ENCODE measurements at places on chromosomes 2 and 18. TPM values are rescaled to one million over a fixed set of nuclear protein-coding genes. Genes with fewer than 3 reads are reported as not detected.

GTF2A1L gene
- 0.19 TPM for total RNA-seq

DSG1 gene
- total RNA-seq, result not detected

IMP4 gene
- 114 TPM for total RNA-seq

DSC3 gene
- not detected for total RNA-seq

RAD51AP2 gene
- total RNA-seq, result under 0.01 TPM

STAT4 gene
- 0.13 TPM for total RNA-seq

ATAD2B gene
- total RNA-seq, result 5.8 TPM

MYOM1 gene
- total RNA-seq, result 0.06 TPM

PROM2 gene
- total RNA-seq, result 0.06 TPM

MEP1B gene
- not detected for total RNA-seq

IGFBP5 gene
- total RNA-seq, result 0.46 TPM

NXPH2 gene
- not detected for total RNA-seq

NPPC gene
- not detected for total RNA-seq

DAPL1 gene
- not detected for total RNA-seq

CDK15 gene
- 45.2 TPM for total RNA-seq

SP3 gene
- total RNA-seq, result 75.7 TPM

AQP12B gene
- total RNA-seq, result not detected

MAPK4 gene
- total RNA-seq, result not detected

AGXT gene
- total RNA-seq, result not detected

EIF2AK2 gene
- 32.8 TPM for total RNA-seq

TMEM185B gene
- 39.8 TPM for total RNA-seq

CDC42EP3 gene
- total RNA-seq, result 230 TPM

CPO gene
- not detected for total RNA-seq

DES gene
- 863 TPM for total RNA-seq

RAX gene
- total RNA-seq, result not detected

RAPGEF4 gene
- total RNA-seq, result 0.23 TPM

ERFE gene
- total RNA-seq, result 24.2 TPM

SLC8A1 gene
- total RNA-seq, result 22.5 TPM

TSPYL6 gene
- total RNA-seq, result not detected

MCM6 gene
- total RNA-seq, result 34.6 TPM

ACYP2 gene
- 13.3 TPM for total RNA-seq

STPG4 gene
- 0.19 TPM for total RNA-seq

GCKR gene
- total RNA-seq, result 0.11 TPM

REEP1 gene
- total RNA-seq, result 0.52 TPM

PDCD1 gene
- not detected for total RNA-seq

SERPINB12 gene
- total RNA-seq, result 0.29 TPM

SAG gene
- total RNA-seq, result not detected

KIF1A gene
- 0.75 TPM for total RNA-seq

ZAP70 gene
- not detected for total RNA-seq

AMER3 gene
- total RNA-seq, result not detected

MATN3 gene
- 8.2 TPM for total RNA-seq

CREG2 gene
- 2.4 TPM for total RNA-seq

FECH gene
- total RNA-seq, result 35.9 TPM

Data from LHCN-M2 (cell line).